Gastroesophageal sphincter (tissue), 4 donors: ENCODE measurements at places on chromosomes 1 and 21. TPM values are rescaled to one million over a fixed set of nuclear protein-coding genes. Genes with fewer than 3 reads are reported as not detected.
A peak's percentile ranks its signal among the peaks of the same experiment; 100 is the strongest.

- no peak for ATAC-seq
Measured at GRCh38 chr1:66397192-66397591, 136.8 kb upstream of the SGIP1 start.

DNA sequence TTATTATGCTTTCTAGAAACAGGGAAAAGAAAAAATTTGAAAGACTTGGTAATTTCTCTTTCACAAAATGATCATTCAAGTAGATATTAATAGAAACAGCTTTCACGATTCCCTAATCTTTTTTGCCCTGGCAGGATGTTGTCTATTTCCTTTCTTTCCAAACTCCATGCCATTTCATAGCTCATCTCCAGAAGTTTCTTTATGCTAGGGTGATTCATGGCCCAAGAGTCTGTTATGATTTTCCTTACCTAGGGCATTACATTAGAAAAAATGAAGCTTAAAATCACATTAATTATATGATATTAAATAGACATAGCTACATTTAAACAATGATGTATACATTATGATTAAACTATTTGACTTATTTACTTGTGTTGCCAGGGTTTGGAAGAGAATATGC, 762.1 kb downstream of the LTN1 start:
- ATAC-seq, result no peak

LCE1C gene
- total RNA-seq, result not detected

- ATAC-seq, result no peak
Measured at GRCh38 chr21:16538936-16539440, 809.2 kb downstream of the USP25 start.

THEMIS2 gene
- total RNA-seq, result 23.8 TPM

DNA sequence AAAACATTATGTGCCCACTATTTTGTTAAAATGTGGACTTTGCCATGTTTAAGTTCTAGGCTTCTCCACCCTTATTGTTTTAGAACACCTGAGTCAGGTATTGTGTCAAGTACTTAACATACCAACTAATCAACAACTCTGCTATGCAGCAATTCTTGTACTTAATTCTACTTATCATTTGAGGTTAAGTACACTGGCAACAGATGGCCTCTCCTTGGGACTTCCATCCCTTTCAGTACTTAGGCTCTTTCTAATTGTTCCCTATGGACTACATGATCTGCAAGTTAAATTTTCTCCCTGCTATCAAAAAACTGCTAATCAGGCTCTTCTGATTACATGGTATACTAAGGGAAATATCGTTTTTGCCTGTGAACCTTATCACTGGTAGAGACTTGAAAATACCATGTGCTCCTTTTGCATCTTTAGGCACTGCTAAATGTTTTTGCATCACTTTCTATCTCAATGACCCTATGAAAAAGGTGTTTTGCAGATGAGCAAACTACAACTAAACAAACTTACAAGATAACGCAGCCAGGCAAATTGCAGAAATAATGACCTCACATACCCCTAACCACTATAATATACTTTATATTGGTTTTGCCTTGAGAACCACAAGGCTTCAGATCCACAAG, 18.9 kb downstream of the SFPQ start:
- no peak for ATAC-seq

- ATAC-seq, result no peak
Measured at GRCh38 chr1:49527606-49528305, 496.0 kb downstream of the AGBL4 start.

- no peak for ATAC-seq
Measured at GRCh38 chr21:46159841-46160656, 4.7 kb upstream of the FTCD start.

FAM151A gene
- not detected for total RNA-seq

YY1AP1 gene
- total RNA-seq, result 162 TPM

CITED4 gene
- total RNA-seq, result 14.2 TPM

DNA sequence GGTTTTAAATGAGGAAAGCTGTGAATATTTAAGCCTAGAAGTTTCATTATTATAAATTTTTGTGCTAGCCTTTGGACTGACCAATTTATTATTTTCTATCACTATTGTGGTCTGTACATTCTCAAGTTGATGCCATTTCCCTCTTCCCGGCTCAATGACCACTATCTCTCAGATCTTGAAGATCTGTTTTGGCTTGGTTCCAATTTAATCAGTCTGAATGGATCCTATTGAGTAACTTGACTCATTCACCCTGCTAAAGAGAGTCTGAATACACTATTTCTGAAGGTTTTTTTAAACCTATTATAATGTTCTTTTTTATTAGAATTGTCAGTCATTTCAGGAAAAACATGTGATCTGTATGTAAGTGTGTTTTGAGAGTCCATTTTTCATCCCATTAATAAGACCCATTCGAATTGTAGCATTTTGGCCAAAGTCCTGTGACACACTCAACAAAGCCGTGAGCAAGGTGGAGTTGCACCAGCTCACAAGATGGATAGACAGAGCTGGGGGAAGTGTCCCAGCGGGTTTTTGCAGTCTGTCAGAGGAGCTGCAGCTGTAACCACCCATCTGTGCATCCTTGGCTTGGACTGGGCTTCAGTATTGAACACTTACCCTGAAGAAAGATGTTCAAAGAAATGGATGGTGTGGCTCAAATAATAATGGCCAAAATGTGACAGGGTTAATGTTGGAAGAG, 145.6 kb downstream of the NFIA start:
- ATAC-seq, result peak; percentile 31

- no peak for ATAC-seq
Measured at GRCh38 chr1:7869136-7869920, 16.5 kb upstream of the UTS2 start.

- no peak for ATAC-seq
Measured at GRCh38 chr1:86848654-86849053, 65.3 kb downstream of the SELENOF start.

DNA sequence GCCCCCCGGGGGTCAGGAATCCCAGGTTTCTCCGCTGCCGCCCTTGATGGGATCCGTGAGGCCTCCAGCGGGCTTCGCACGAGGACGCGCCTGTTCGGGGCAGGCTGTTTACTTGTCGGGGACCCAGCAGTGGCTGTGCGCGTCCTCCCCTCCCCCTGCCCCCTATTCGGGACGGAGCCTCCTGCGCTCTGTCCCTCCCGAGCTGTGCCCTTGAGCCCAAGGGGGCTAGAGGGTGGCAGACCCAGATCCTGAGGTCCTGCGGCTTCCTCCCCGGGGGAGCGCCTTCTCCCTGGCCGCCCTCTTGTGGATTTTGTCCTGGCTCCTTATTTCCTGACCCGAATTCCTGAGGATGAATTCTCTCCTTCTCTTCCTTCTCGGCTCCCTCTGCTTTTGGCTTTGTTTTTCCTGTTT, 38.4 kb downstream of the PIK3CD start:
- peak; percentile 40 for ATAC-seq

FAM78B gene
- 0.82 TPM for total RNA-seq

DNA sequence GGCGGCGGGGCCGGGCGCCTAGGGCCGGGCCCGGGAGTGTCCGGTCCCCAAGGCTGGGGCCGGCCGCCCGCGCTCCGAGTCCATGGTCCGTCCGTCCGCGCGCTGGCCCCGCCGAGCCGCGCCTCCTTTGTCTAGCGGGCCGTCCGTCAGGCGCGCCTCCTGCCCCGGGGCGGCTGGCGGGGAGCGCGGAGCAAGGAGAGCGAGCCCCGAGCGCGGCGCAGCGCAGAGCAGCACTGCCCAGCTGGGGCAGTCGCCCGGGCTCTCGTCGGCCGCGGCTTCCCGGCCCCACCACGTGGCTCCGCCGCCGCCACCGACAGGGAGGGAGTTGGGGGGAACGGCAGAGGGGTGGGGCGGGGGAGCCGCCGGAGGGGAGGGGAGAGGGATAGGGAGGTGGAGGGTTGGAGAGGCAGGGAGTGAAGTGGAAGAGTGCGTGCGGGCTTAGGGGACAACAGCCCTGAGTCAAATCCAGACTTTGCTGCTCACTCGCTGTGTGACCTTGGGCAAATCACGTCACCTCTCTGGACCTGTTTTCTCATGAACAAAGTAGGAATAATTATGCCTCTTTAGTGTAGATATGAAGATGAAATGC, at the start of gene NKAIN1:
TSS of gene NKAIN1 (minus strand) at position 235 of the 589 bp plus-strand sequence. CDS start 340 bp downstream, outside the sequence.
- ATAC-seq, result peak; percentile 25

GRCh38 chr1:45643321-45643720, 19.5 kb upstream of the CCDC17 start:
- ATAC-seq, result no peak

DNA sequence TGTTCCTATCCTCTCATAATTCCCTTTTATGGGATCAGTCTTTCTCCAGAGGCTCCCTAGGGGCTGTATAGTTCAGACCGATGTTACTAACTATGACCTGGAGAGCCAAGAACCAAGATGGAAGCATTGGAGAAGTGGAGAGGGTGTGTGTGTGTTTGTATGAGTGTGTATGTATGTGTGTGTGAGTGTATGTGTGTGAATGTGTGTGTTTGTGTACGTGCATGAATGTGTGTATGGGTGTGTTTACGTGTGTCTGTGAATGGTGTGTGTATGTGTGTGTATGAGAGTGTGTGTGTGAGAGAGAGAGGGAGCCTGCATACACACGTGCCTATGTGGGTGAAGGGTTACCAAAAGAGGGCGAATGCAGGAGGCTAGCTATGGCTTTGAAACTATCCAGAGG, 4.9 kb downstream of the MYBPHL start:
- no peak for ATAC-seq

CACHD1 gene
- total RNA-seq, result 20.1 TPM

- no peak for ATAC-seq
Measured at GRCh38 chr1:30242168-30242567, 481.2 kb downstream of the MATN1 start.

DNA sequence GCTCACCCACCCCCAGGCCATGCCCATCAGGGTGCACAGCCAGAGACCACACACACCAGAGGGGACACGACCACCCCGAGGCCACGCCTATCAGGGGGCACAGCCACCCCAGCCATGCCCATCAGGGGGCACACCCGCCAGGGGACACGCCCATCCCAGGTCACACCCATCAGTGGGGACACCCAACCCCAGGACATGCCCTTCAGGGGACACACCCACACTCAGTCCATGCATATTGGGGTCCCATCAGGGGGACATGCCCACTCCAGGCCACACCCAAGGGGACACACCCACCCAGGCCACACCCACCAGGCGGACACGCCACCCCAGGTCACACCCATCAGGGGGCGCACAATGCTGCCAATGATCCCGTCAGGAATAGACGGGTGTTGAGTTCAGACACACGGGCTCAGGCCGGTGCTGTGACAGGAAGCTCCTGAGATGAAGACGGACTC, 20.7 kb downstream of the MCM3AP start:
- no peak for ATAC-seq

ENSA gene
- 191 TPM for total RNA-seq

TRPM2 gene
- 3.3 TPM for total RNA-seq

DNA sequence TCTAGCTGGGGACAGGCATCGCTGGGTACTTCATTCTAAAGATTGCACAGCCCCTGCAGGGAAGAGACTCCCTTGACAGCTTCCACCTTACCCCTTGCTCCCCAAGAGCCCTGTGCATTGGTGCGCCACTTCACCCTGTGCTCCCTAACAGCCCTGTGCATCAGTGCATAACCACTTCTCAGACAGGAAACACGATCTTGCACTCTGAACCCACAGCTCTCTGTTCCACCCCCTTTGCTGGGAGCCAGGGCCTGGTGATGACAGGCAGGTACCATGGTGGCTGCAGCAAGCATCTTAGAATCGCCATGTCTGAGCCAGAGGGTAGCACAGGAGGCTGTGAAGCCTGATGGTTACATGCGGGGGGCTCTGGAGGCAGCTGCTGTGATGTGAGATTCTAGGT, 5.0 kb downstream of the ALPL start:
- no peak for ATAC-seq

DNA sequence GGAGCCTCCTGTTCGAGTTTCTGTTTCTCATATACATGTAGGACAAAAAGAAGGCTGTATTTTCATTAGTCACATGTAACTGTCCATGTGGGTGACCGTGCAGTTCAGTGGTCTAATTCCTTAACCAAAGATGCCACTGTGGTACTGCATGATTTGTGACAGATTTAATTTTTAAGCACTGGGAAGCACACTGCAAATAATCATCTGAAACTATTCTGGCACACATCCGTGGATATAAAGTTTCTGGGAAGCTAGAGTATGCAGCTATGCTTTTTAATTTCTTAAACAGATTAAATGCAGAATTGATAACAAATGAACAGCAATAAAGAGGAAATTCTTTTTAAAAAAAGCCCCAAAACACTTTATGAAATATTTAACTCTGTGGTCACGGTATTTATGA, 254.8 kb downstream of the LMO4 start:
- ATAC-seq, result no peak

RNU1-1 gene
- not detected for total RNA-seq

DNA sequence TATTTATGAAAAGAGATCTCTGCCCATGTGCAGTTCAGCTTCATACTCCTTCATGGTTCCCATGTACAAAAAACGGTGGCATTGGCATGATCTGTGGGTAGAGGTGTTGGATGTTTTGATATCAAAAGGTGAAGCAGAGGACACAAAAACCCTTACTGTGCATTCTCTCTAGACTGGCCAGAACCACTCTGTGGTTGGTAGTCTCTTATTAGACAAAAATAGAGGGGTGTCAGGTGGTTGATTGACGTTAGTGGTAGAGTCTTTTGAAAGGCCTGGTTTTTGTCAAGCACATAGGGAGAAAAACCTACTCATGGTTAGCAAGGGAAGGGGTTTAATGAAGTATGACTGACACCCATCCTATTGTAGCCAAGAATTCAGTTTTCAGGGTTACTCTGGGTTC, 400.0 kb upstream of the TMPRSS15 start:
- ATAC-seq, result no peak

DNA sequence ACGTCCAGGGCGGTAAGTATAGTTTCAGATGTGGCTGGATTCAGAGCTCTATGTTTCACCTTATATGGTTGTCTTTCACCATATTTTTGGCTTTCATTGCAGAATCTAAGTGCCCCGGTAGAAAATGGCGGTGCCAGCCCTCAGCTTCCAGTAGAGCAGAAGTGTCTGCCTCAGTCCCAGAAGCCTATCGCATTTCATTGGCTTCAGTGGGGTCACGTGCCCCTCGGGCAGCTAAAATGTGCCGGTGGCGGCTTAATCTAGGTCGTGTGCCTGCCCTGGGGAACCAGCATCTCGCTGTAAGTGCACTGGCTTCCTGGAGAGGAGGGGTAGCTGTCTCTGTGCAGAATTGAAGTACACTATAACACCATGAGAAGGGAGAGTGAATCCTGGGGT, 107.4 kb upstream of the MAGI3 start:
- ATAC-seq, result no peak

DNA sequence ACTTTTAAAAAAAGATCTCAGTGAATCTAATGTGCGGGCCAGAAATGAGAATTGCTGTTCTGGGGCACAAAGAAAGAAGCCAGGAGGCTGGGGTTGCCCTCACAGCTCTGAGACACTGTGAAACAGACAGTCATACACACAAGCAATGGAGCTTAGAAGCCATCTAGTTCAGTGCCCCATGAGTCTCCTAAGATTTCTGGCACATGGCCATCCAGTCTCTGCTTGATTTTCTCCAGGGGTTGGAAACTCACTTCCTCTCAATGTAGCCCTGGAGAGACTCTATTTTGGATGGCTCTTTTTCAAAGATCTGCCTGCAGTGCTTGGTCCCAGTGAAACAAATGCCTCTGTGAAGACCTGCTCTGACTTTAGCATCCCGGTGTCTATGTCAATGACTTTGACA, 38.6 kb downstream of the KCNN3 start:
- no peak for ATAC-seq

IGSF21 gene
- 0.31 TPM for total RNA-seq
